Ovary (tissue), 10 donors: ENCODE measurements at places on chromosomes 4 and X. TPM values are rescaled to one million over a fixed set of nuclear protein-coding genes. Genes with fewer than 3 reads are reported as not detected.

The TCEAL7 gene
- 21.0 TPM for total RNA-seq

GRCh38 chrX:105483011-105483410 lies 262.5 kb upstream of the TEX13A start:
- H3K4me1 ChIP-seq, result no peaks in the 10 kb centered on the region
- no peak overlapping the region for H3K27ac ChIP-seq
- no peak for DNase-seq
- H3K36me3 ChIP-seq, result no peaks in the 10 kb centered on the region

The EVC2 gene
- 14.8 TPM for total RNA-seq

- H3K4me1 ChIP-seq, result no peaks in the 10 kb centered on the region
- H3K36me3 ChIP-seq, result no peaks in the 10 kb centered on the region
- H3K4me3 ChIP-seq, result no peak overlapping the region
- no peaks in the 10 kb centered on the region for H3K27me3 ChIP-seq
Measured at GRCh38 chr4:123055943-123056342, 133.5 kb upstream of the NUDT6 start.

GRCh38 chr4:142960867-142961644 lies 115.0 kb upstream of the INPP4B start:
- no peak overlapping the region for H3K27ac ChIP-seq
- H3K36me3 ChIP-seq, result no peaks in the 10 kb centered on the region
- H3K4me1 ChIP-seq, result no peaks in the 10 kb centered on the region
- H3K27me3 ChIP-seq, result no peaks in the 10 kb centered on the region

DNA sequence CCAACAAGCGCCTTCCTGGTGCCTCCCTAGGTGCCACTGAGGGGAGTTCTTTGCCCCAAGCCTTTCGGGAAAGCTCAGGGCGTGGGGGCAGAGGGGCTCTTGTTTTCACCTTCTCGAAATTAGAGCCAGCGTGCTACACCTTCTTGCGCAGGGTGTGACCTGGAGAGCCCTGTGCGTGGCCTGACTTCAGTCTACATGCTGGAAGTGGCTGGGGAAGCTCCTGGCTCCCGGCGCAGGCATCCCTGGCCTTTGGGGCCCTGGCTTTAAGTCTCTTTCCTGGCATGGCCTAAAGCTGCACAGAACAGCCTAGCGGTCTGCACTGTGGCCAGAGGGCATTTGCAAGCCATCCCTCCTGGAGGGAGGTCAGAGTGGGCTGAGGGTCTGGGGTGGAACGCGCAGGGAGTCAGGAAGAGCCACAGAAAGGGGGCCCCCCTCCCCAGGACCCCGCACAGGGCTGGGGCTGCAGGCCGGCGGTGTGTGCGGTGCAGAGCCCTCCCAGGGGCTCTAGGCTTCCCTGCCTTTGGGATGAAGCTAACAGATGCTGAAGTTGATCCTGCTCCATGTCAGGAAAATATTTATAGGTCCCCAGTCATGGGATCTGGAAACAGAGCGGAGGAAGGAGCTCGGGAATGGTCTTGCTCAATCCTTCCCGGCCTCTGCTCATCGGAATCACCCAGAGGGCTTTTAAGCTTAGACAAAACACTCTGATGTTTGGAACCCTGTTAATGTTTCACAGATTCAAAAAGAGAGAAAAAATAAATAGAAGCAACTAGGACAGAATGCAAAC lies 781 bp upstream of the SPON2 start:
- no peak overlapping the region for H3K4me3 ChIP-seq
- no peaks in the 10 kb centered on the region for H3K36me3 ChIP-seq
- H3K4me1 ChIP-seq, result peaks cover 16% of the 10 kb centered on the region
- peak; percentile 61 for DNase-seq
- H3K27me3 ChIP-seq, result no peaks in the 10 kb centered on the region

The GAGE12F gene
- total RNA-seq, result not detected

DNA sequence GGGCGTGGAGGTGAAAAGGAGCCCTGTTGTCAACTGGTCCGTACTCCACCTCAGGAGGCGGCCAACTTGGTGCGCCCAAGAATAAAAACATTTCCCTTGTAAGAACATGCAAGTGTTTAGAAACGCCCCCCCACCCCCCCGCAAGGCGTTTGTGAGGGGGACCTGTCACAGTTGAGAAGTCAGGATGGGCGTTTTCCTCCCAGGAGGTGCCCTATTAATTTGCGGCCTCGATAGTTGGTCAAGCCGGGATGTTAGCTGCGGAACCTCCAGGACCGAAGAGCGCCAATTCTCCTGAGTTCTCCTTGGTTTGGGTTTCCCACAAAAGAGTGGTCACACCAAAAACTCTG lies 651 bp upstream of the SAP30 start:
- H3K36me3 ChIP-seq, result no peaks in the 10 kb centered on the region
- peak overlapping the region; percentile 92 for H3K27ac ChIP-seq
- peak; percentile 77 for DNase-seq
- peaks cover 6% of the 10 kb centered on the region for H3K4me1 ChIP-seq
- H3K27me3 ChIP-seq, result no peaks in the 10 kb centered on the region

The SMIM14 gene
- 58.4 TPM for total RNA-seq

- no peaks in the 10 kb centered on the region for H3K36me3 ChIP-seq
- H3K27me3 ChIP-seq, result no peaks in the 10 kb centered on the region
- H3K4me1 ChIP-seq, result no peaks in the 10 kb centered on the region
- DNase-seq, result peak; percentile 41
Measured at GRCh38 chrX:155334486-155335336, at the start of gene CLIC2. CLIC2 (minus strand) TSS chrX:155334614; CDS start chrX:155334427, 187 bp downstream.

The AFF2 gene
- total RNA-seq, result 12.3 TPM

DNA sequence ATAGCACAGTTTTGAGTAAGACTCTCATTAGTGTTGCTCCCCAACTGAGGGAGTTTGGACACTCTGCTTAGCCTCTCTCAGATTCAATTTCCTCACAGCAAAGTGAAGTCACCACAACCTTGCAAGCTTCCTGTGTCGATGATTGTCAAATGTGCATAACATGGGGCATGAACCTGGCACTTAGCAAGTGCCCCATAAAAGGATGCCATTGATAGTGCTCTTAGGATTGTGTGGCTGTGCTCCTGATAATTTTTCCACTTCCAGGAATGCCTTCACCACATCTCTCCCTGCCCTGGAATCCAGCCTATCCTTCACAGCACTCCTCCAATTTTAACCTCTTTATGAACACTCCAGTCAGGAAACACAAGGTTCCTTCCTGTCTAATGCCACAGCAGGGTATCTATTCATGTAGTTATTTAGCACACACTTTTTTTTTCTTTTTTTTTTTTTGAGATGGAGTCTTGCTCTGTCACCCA lies 309.4 kb downstream of the PPP3CA start:
- no peak overlapping the region for H3K4me3 ChIP-seq
- H3K27ac ChIP-seq, result no peak overlapping the region
- H3K4me1 ChIP-seq, result no peaks in the 10 kb centered on the region
- H3K36me3 ChIP-seq, result no peaks in the 10 kb centered on the region

- no peaks in the 10 kb centered on the region for H3K36me3 ChIP-seq
- H3K4me1 ChIP-seq, result peaks cover 1% of the 10 kb centered on the region
- DNase-seq, result no peak
- H3K4me3 ChIP-seq, result no peak overlapping the region
- H3K27me3 ChIP-seq, result no peaks in the 10 kb centered on the region
Measured at GRCh38 chr4:105815701-105816100, 79.6 kb upstream of the NPNT start.

DNA sequence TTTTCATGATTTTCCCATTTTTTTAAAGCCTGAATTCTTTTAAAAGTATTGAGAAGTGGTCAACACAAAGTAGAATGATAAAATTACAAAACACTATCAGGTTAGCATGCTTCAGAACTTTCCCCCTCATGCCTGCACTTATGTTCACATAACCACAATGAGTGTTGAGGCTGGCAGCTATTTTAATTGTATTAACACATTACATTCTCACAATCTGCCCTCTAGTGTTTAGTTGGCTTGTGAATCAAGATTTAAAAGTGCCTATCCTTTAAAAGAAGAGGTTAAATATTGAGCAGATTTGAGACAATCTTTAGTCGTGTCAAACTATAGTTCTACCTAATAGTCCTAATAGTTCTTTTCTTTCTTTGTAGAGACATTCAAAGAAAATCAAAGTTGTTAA lies 93.6 kb upstream of the NAP1L5 start:
- no peak overlapping the region for H3K4me3 ChIP-seq
- H3K27me3 ChIP-seq, result no peaks in the 10 kb centered on the region
- no peaks in the 10 kb centered on the region for H3K36me3 ChIP-seq
- no peak for DNase-seq

The SSX4 gene
- total RNA-seq, result not detected

The PDZD4 gene
- total RNA-seq, result 0.83 TPM
